Activated naive CD8-positive, alpha-beta T cell treated with anti-CD3 and anti-CD28 coated beads for 36 hours (primary cell): ENCODE measurements at places on chromosomes 6 and 20.

- peaks cover 1% of the 10 kb centered on the region for H3K36me3 ChIP-seq
- peaks cover 7% of the 10 kb centered on the region for H3K4me1 ChIP-seq
- DNase-seq = no peak
- peak overlapping the region; percentile 30 for H3K4me3 ChIP-seq
- H3K27me3 ChIP-seq = no peaks in the 10 kb centered on the region
- peak overlapping the region; percentile 6 for H3K27ac ChIP-seq
Observed at GRCh38 chr6:128491610-128492206, 28.7 kb downstream of the PTPRK start.

DNA sequence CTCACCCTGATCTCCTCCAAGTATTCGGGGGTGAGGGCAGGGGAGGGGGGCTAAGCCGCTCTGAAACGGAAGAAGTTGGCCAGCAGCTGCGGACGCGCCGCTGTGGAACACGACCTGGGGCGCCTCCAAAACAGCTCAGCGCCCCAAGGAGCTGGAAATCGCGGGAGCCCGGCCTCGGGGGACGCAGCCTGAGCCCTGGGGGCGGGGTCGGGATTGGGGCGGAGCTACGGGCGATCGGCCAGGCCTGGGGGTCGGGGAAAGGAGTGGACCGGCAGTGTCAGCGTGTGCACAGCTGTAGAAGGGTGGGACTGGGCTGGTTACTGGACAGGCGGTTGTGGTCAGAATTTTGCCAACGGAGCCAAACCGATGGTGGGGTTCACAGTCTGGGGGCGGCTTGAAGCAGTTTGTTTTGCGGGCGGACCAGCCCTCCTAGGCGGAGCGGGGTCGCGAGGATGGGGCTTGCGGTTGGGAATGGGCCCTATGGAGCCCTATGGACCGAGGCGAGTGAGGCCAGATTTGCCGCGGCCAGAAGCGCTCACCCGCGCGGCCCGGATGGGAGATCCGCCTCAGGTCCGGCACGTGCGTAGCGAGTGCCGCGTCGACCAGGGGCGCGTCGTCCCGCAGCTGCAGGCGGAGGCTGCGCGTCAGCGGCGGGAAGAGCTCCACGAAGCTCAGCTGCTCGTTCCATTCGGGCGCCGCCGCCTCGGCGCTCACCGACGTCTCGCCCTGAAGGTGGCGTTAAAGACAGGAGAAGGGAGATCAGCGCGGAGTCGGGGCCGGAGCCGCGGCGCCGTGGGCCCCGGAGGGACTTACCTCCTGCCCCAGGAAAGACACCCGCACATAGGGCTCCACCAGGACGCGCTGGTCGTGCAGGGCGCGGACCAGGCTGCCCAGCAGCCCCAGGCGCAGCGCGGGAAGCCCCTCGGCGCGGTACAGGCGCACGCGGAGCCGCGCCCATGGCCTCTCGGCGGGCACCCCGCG, 14.3 kb upstream of the SPAG4 start:
- H3K36me3 ChIP-seq = no peaks in the 10 kb centered on the region
- H3K4me3 ChIP-seq = peak overlapping the region; percentile 62
- H3K27me3 ChIP-seq = peaks cover 26% of the 10 kb centered on the region
- no peak overlapping the region for H3K27ac ChIP-seq

DNA sequence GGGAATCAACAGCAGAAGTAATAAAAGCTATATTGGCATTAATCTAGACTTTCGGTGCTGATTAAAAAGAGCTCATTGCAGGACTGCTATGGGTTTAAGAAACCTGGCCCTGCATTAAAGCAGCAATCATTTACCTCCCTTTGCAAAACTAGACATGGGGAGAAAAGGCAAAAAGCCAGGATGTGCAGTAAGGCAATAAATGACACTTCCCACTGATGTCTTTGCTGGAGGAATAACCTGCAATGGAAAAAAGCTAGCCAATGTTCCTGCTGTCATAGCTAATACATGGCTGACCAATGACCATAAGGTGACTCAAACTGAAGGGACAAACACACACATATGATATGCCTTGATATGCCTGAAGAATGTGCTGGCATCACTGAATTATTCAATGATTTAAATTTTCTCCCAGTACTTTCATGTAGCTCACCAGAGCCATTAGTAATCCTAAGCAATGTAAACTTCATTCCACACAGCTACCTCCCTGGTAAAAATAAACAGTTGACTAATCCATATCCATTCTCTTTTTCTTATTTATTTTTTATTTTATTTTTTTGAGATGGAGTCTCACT, 8.7 kb downstream of the DNAAF9 start:
- no peak for DNase-seq
- no peak overlapping the region for H3K27ac ChIP-seq
- H3K36me3 ChIP-seq = peaks cover 2% of the 10 kb centered on the region
- no peaks in the 10 kb centered on the region for H3K4me1 ChIP-seq
- no peak overlapping the region for H3K4me3 ChIP-seq

DNA sequence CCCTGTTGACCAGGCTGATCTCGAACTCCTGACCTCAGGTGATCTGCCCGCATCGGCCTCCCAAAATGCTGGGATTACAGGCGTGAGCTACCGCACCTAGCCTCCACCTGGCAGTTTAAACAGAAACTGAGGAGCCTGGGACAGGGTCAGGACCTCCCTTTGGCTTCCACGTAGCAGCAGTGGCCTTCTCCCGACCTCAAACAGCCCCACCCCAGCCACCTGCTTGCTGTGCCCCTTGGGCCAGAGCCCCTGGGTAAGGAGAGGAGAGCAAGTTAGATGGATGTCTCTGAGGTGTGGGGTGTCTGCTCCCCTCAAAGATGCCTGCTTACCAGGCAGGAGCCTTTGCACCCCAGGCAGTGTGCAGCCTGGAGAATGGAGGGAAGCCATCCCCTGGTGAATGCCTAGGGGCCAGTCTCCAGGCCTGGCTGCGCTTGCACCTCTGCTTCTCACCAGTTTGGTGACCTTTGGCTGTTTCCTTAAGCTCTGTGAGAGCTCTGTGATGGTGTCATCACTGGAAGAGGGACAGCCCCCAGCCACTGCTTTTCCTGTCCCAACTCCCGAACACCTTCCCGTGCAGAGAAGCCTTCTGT, 42.1 kb upstream of the MDFI start:
- no peak for DNase-seq
- H3K4me1 ChIP-seq = peaks cover 4% of the 10 kb centered on the region
- no peak overlapping the region for H3K27ac ChIP-seq
- peaks cover 1% of the 10 kb centered on the region for H3K36me3 ChIP-seq
- H3K4me3 ChIP-seq = no peak overlapping the region
- no peaks in the 10 kb centered on the region for H3K27me3 ChIP-seq

DNA sequence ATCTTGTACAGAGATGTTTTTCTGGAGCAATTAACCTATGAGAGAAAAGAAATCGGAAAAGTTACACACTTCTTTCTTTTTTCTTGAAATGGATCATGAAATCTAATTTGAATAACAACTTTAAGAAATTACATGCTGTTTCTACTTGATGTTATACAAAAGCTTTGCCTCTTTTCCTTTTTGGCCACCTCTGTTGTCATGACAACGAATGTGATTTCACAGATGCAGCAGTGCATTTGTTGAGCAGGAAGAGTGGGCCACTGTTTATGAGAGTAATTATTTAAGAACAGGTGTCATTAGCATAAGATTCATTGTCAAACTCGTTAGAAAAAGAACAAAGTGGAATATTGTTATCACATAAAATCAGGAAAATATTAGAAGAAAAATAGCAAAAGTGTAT, 148.3 kb upstream of the IMPG1 start:
- no peak for DNase-seq
- H3K27ac ChIP-seq = no peak overlapping the region
- H3K36me3 ChIP-seq = no peaks in the 10 kb centered on the region
- no peak overlapping the region for H3K4me3 ChIP-seq
- no peaks in the 10 kb centered on the region for H3K27me3 ChIP-seq

DNA sequence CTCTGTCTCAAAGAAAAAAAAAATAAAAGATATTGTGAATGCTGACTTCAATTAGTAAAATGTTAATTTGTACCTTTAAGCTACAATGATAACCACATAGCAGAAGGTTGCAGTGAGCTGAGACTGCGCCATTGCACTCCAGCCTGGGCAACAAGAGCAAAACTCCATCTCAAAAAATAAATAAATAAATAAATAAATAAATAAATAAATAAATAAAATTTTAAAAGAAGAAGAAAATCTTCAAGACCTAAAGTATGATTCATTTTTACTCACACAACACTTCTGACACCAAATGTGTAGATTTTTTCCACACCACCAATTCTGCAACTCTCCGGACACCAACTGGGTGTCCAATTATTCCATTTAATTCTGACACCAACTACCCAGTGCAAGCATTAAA, 28.8 kb upstream of the MBOAT1 start:
- H3K4me3 ChIP-seq = no peak overlapping the region
- H3K27ac ChIP-seq = no peak overlapping the region
- no peaks in the 10 kb centered on the region for H3K4me1 ChIP-seq
- no peaks in the 10 kb centered on the region for H3K27me3 ChIP-seq

- H3K27me3 ChIP-seq = no peaks in the 10 kb centered on the region
- no peak for DNase-seq
- no peak overlapping the region for H3K27ac ChIP-seq
- H3K4me1 ChIP-seq = no peaks in the 10 kb centered on the region
Observed at GRCh38 chr6:102085257-102085656, 691.7 kb downstream of the GRIK2 start.

- H3K4me3 ChIP-seq = no peak overlapping the region
- H3K27me3 ChIP-seq = no peaks in the 10 kb centered on the region
- H3K4me1 ChIP-seq = peaks cover 34% of the 10 kb centered on the region
- H3K36me3 ChIP-seq = peaks cover 3% of the 10 kb centered on the region
- no peak overlapping the region for H3K27ac ChIP-seq
Observed at GRCh38 chr20:35303735-35304491, 11.7 kb upstream of the FAM83C start.

DNA sequence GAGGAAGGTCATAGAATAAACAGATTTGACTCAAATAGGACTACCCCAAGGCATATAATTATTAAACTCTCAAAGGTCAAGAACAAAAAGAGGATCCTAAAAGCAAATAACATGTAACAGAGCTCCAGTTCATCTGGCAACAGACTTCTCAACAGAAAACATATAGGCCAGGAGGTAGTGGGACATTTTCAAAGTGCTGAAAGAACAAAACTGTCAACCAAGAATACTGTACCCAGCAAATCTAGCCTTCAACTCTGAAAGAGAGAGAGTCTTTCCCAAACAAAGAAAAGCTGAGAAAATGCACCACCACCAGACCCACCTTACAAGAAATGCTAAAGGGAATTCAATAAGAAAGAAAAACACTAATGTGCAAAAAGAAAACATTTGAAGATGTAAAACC, 11.9 kb downstream of the NQO2 start:
- no peaks in the 10 kb centered on the region for H3K27me3 ChIP-seq
- peaks cover 72% of the 10 kb centered on the region for H3K36me3 ChIP-seq
- no peak overlapping the region for H3K27ac ChIP-seq
- no peak overlapping the region for H3K4me3 ChIP-seq
- no peaks in the 10 kb centered on the region for H3K4me1 ChIP-seq

DNA sequence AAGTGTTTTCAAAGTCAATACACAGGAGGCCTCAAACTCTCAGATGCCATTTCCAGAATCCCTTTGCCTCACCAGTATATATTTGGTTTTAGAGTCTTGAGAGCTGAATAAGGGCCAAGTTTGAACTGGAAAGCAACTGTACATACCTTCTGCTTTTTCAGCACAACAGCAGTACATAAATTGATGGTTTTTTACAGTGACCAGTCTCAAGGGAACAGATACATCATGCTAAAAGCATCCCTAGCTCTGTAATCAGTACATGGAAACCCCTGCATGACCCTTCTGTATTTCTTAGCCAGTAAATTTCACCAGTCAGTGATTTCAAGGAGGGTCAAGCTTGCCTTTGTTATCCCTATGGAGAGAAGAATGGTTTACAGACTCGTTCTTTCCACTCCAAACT, 40.6 kb upstream of the ECHDC1 start:
- no peak for DNase-seq
- H3K36me3 ChIP-seq = peaks cover 3% of the 10 kb centered on the region
- H3K4me3 ChIP-seq = no peak overlapping the region
- no peak overlapping the region for H3K27ac ChIP-seq
- H3K4me1 ChIP-seq = no peaks in the 10 kb centered on the region

DNA sequence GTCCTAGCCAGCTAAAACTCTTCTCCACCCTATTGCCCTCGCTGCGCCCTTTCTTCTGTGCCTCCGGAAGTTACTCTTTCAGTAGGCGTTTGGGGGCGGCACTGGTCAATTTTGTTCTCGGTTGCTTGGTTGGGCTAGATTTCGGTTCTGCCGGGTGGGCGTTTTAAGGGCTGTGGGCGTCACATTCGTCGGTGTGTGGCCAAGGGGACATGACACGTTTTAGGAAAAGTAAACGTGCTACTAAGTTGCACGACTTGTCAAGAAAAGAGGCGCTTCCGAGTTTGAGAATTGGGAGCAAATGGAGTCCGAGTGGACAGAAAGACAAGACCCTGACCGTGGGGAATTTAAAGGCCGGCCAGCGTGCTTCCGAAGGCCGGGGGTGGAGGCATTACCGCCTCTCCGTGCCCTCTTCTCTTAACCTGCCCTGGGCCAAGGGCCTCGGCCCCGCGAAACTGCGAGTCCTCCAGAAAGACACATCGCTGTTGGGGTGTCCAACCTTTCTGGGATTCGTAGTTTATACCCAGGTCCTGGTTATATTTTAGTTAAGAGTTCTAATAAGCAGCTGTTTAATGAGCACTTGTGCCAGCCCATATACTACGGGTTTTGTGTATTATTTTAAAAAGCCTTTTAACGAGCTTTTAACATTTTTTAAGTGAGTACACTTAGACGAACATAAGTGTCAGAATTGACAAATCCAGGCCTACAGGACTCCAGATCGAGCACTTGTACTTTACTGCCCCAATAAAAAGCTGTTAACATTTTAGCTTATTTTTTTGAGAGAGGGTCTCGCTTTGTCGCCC, 664 bp upstream of the BAG6 start:
- H3K27ac ChIP-seq = peak overlapping the region; percentile 100
- peak overlapping the region; percentile 98 for H3K4me3 ChIP-seq
- H3K36me3 ChIP-seq = peaks cover 52% of the 10 kb centered on the region
- peaks cover 6% of the 10 kb centered on the region for H3K27me3 ChIP-seq

DNA sequence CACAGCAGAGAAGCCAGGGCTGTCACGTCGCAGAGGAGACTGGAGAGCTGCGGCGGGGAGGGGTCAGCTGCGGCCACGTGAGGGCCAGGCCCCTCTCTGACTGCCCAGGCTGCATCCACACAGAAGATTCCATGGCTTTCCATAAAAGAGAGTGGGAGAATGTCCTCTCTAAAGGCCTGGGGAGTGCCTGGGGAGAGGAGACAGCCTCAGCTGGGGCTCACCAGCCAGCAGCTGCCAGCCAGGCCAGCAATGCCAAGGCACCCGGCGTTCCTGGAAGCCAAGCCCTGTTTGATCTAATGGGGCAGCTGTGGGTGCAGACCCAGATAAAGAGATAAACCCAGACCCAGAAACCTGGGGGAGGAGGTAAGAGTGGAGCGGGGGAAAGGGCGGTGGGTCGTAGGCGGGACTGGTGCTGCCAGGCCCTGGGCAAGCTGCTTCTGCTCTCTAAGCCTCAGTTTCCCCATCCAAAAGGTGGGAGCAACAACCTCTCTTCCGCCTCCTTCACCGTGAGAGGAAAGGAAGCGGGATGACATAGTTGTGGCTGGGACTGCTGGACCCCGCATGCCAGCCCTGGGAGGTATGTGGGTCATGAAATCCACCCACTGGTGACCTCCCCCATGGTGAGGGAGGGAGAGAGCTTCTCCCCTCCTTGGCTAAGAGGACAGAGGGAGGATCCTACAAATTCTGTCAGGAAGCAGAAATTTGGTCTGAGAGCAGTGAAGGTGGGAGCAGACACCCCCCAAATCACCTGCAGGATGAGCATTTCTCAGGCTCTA, 3.1 kb upstream of the OSBPL2 start:
- H3K4me1 ChIP-seq = peaks cover 14% of the 10 kb centered on the region
- no peak for DNase-seq
- no peak overlapping the region for H3K27ac ChIP-seq
- no peaks in the 10 kb centered on the region for H3K36me3 ChIP-seq

- H3K27me3 ChIP-seq = no peaks in the 10 kb centered on the region
- no peak for DNase-seq
- no peak overlapping the region for H3K27ac ChIP-seq
- no peak overlapping the region for H3K4me3 ChIP-seq
Observed at GRCh38 chr6:39268721-39269120, 39.4 kb upstream of the KCNK5 start.
